ENCODE measurements at places on chromosomes 11 and 22.

GRCh38 chr11:68727783-68728182 lies 23.5 kb downstream of the TESMIN start:
- DNase-seq: no peak

GRCh38 chr22:30905696-30906341 lies 62.8 kb downstream of the MORC2 start:
- DNase-seq: no peak

- no peak for DNase-seq
These were observed 8.4 kb downstream of the MSANTD2 start for GRCh38 chr11:124791626-124792341.

GRCh38 chr11:47980907-47981621 lies 705 bp downstream of the PTPRJ start:
- peak; percentile 63 for DNase-seq

GRCh38 chr11:57511741-57512430 lies 3.6 kb downstream of the SLC43A1 start:
- DNase-seq: no peak

DNA sequence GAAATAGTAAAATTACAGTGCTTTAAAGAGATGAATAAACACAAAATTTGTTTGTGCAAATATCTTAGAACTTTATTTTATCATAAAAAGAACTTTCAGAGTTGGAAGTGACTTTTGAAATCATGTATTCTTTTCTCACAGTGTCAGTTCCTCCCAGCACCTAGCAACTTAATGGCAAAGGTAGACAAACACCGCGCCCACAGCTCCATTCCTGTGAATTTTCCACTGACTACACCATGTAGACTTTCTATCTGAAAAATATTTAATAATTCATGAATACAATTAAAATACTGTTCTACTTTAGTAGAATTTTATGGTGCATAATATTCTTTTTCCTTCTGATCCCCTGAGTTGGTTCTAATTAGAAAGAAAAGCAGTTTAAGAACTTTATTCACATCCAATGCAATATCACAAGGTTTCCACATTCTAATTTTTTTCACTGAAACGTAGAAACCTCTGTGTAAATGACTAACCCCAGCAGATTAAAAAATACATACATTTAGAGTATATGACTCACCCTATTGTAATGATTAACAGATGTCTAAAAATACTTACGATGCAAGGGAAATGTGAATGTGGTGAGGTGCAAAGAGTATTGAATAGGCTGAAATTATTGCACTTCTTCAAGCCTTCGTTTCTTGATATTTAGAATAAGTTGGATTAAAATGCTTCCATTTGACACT lies 218.2 kb upstream of the CCDC179 start:
- no peak for DNase-seq

- no peak for DNase-seq
These were observed 230.4 kb downstream of the BUD13 start for GRCh38 chr11:116542406-116542805.

DNA sequence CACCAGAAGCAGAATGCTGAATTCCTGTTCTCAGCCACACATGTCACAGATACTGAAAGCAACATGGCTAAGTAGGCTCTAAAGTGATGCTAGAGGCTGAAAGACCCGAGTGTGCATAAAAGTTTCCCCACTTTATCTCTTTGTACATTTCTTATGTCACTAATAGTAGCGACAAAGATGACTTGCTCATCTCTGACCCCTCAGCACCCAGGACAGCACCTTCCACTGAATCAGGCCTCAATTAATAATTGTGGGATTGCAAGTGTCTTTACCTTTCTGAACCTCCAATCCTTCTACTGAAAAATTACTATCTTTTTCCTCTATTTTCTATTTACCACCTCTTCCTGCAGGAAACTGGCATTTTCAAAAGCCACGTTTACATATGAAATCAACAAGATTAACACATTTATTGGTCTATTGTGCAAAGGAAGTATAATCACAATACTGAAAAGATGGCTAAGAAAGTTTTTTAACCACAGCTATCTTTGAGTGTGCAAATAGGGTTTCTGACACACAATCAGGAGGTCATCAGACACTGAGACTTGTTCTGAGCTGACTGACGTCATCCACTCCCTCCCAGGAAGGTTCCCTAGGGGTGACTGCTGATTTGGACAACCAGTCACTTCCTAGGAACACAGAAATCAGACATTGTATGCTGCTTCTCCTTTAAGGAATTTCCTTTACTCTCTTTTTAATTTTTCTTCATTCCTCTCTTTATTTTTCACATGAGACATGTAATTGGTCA lies 213.9 kb upstream of the ISX start:
- no peak for DNase-seq

GRCh38 chr11:130523609-130524008 lies 75.2 kb downstream of the ADAMTS15 start:
- no peak for DNase-seq

DNA sequence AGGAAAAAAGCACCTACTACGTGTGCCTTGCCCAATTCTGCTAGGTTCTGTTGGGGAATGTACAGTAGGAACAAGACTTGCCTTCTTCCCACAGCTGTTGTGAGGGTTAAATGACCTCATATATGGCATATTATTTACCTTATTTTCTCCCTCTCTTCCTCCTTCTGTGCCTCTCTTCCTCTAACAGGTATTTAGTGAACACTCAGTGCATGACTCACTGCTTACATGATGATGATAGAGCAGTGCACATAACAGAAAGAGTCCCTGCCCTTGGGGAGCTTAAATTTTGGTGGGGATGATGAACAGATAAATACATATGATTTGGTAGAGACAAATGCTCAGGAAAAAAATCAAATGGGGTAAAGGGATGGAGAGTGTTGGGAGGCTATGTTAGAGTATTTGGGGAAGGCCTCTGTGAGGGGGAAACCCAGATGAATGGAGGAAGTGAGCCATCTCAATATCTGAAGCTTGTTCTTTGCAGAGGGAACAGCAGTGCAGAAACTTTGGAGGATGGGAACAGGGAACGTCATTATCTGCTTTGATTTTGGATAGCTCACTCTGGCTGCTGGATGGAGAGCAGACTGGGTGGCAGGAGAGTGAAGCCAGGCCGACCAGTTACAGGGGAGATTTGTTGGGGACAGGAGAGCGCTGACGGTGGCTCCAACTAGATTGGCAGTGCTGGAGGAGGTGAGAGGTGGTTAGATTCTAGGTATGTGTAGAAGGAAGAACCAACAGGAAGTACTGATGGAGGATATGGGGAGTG lies 95.5 kb upstream of the TENM4 start:
- no peak for DNase-seq

DNA sequence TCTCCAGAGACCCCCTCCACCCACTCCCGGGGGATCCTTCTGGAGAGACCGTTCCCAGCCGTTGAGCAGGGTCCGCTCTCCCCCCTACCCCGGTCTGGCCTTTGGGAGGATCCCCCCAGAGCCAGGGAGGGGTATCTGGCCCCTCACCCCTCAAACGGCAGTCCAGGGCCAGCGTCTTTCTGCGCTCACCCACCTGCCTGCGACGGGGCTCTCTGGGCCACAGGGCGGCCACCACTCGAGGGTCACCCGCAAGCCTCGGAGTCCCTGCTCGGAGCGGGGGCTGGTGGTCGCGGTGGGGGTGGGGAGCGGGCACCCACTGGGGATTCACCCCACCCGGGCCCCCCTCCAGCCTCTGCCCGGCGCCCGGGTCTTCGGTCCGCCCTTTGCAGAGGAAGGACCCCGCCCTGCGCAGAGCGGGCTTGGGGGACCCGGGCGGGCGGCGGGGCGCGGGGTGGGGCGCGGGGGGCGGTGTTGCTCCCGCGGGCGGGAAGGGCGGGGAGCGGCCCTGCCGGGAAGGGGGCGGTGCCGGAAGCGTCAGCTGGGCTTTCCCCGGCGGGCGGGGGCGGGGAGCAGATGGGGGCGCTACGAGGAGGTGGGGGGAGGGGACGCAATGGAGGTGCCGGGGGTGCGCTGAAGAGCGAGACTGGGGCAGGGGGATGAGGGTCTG lies 16.6 kb downstream of the CRELD2 start:
- no peak for DNase-seq

DNA sequence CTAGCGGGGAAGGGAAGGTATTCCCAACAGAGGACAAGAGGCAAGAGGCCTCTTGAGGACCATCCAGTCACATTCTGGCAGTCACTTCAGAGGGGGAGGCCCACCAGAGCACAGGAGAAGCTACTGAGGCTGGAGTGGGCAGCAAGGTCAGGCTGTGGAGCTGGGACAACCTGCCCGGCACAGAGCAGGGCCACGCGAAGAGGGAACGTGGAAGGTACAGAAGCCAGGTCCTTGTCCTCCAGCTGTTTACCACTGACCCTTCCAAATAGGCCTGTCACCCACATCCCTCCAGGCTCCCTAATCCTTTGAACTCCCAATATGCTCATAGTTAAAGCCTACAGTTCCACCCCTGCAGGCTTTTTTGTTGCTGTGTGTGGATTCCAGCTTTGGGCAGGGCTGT lies 76.9 kb downstream of the IGLL1 start:
- DNase-seq: no peak

DNA sequence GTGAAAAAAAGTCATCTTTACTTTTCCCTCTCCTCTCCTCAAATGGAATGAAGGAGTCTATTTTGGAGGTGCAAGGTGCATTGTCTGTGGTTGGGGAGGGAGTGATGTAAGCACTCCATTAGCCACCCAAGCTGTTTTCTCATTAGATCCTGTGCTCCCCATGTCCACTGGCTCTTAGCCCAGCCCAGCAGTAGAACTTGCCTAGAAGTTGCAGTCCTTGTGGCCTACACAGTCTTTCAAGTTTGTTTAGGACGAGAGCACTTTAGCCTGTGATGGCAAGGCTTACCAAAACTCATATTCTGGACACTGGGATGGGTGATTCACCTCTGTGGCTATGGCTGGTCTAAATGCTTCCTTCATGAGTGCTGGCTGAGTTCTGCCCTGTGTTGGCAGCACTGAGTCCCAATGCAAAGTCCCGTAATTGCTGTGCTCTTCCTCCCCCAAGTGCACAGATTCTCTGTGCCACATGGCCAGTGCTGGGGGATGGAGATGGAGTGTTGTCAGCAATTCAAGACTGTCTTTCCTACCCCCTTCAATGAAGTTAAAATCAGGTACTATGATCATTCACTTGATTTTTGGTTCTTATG lies 15.8 kb downstream of the SLC22A25 start:
- no peak for DNase-seq

DNA sequence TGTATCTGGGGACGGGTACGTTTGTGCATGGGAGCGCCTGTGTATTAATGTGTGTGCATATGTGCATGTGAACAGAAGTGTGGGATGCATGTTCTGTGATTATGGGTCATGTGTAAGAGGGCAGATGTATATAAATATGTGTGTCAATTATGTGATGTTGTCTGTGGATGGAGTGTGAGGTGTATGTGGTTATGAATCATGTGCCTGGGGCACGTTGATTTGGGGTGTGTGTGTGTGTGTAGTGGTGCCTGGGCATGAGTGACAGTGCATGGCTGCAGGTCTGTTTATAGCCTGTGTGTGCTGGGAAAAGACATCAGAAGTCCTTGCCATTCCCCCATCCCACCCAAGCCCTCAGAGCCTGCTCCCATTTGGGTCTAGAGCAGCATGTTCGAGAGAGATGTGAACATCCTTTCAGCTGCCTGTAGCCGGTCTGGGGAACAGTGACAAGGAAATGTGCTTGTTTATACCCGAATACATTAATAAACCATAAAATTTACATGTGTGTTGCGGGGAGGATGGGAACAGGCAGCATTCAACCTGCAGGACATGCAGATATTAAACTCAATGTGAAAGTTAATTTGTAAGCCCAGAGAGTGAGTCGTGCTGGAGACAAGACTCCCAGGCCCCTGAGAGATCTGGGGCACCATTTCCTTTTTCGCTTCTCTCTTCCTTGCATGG lies 129.0 kb downstream of the NECTIN1 start:
- DNase-seq: no peak

GRCh38 chr22:47091246-47091651 lies 328.8 kb downstream of the TBC1D22A start:
- no peak for DNase-seq

DNA sequence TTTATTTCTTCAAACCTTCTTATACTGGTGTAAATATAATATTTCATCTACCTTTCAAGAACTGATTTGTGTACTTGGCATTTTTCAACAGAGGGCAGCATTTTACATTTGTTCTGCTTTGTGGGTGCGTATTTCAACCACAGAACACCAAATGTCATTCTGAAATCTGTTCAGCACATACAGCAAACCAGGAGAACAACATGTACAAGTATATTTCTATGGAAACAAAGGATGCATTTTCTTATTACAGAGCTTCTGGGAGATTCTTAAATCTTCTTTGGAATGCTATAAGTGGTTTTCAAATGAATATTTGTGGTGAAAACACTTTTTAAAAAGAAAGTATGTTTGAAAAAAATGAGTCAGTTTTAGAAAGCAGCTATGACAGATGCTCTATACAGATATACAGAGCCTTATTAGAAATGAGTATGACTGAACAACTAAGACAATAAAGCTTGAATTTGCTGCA lies 946.0 kb downstream of the FAM181B start:
- DNase-seq: no peak

Data from neural crest cell (in vitro differentiated cells).